ENCODE measurements at places on chromosomes 5 and 9.

GRCh38 chr5:138336952-138337684, 948 bp upstream of the FAM53C start:
- ATAC-seq, result peak; percentile 10

DNA sequence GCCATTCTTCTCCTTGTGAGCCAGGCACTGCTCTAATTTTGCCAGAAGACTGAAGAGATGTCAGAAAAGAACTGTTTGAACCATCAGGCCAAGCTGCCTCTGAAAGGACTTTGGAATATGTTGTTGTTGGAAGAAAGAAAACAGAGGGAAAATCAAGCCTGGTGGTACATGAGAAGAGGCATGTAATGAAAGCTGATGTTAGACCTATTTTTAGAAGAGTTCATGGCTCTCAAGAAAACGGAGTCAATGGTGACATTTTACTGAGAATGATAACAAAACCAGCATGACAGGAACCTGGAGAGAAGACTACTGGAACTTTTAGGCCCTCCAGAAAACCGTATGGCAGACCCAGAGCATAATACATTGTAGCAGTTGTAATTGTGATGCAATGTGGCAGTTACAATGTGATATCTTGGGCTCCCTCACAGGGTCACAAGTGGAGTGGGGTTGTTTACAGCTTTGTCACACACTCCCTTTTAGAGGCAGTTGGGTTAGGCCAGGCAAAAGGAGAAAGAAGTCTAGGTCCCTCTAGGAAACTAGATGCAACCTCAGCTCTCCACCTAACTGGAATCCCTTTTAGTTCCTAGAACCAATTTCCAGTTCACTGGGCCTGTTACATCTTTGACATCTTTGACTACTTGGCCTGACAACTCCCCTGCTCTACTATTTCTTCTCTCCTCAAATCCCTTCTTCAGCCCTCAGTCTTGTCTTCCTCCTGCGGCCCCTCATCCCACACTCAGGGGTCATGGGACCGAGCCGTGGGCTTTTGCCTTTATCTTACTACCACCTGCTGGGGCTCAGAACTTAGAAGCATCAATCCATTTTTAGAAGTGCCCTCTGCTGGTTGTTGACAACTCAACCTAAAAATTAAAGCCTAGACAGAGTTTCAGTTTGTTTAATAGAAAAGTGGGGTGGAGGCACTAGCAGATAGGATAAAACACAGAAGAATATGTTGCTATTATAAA, 61.2 kb upstream of the JAK2 start:
- ATAC-seq, result no peak

- ATAC-seq, result no peak
Measured at GRCh38 chr9:438961-439768, 224.5 kb downstream of the DOCK8 start.

DNA sequence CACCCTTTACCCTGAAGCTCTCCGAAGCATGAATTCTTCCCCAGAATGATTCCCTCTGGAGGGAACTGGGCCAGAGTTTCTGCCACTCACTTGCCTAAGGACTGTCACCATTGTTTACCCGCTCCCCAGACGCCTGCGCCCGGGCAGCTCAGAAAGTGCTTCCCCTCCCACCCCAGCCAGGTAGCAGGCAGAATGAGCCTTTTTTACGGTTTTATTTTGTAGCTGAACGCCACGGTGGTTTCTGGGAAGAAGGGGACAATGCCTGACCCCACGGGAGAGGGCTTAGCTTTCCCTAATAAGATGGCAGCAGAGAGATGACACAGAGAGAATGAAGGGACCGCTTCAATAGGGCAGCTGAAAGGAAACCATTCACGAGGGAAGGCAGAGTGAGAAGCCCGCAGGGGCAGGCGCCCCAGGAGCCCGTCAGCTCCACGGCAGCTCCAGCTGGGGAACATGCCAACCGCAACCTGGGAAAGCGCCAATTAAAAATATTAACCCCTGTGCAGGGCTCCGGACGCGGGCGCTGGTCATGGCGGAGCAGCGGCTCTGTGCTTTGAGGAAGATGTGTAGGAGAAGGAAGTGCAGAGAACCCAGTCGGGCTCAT, 20.4 kb upstream of the NTNG2 start:
- no peak for ATAC-seq

DNA sequence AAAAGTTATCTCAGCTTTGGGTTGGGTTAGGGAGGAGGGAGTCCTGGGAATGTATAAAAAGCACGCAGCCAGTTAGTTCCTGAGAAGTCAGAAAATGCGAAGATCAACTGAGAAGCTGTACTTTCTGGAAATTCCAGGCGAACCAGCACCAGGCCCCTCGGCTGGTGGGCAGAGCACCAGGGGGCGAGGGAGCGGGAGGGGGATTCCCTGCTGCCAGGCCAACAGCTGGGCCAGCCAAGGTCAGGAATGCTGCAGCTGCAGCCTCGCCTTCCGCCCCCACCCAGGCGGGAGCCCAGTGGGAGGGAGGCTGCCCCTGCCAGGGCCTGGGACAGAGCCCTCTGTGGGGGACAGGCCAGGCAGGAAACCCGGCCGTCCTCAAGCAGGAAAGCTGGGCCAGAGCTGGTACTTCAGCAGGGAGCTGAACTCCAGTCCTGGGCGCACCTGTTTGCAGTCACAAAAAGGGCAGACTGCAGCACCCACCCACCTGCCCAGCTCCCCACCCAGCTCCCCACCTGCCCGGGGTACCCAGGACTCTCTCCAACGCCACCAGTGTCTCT, 35.5 kb downstream of the VAV2 start:
- ATAC-seq, result no peak

DNA sequence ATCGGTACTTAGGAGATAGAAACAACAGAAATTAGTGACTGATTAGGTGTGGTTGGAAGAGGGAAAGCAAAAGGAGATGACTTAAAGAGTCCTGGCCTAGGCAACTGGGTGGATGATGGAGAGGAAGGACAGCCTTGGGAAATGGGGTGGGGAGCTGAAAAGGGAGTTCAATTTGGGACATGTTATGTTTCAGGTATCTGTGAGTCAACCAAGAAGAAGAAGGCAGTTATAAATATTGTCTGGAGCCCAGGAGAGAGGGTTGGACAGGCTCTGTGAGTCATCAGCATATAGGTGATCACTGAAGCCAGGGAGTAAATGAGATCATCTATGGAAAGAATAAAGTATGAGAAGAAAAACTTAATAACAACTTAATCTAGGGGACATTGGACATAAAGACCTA, 357.7 kb downstream of the NPR3 start:
- ATAC-seq, result no peak

GRCh38 chr9:130949188-130950038, 10.4 kb upstream of the FIBCD1 start:
- ATAC-seq, result no peak

- ATAC-seq, result no peak
Measured at GRCh38 chr9:115364991-115365390, 247.0 kb upstream of the TNC start.

GRCh38 chr5:111252799-111253545, 28.8 kb downstream of the CAMK4 start:
- ATAC-seq, result no peak

All from activated CD4-positive, CD25-positive, alpha-beta regulatory T cell treated with anti-CD3 and anti-CD28 coated beads, Interleukin-2, amount 50 U/mL, for 24 hours (primary cell).